ENCODE measurements at places on chromosomes 11 and 22.

DNA sequence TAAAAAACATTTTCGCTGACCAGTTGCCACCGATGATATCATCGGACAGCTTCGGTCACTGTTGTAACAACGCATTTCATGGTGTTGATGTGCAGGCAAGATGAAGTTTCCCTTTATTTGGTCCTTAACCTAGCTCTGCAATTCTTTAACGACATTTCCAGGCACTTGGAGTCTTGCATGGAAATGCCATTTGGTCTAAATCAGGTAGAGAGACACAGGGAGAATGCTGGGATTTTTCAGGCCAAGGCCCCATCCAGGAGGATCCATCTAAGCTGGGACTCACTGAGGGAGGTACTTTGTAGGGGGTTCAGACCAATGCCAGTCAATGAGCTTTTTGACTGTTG is 121.5 kb upstream of the RCN1 start:
- no peak for DNase-seq

DNA sequence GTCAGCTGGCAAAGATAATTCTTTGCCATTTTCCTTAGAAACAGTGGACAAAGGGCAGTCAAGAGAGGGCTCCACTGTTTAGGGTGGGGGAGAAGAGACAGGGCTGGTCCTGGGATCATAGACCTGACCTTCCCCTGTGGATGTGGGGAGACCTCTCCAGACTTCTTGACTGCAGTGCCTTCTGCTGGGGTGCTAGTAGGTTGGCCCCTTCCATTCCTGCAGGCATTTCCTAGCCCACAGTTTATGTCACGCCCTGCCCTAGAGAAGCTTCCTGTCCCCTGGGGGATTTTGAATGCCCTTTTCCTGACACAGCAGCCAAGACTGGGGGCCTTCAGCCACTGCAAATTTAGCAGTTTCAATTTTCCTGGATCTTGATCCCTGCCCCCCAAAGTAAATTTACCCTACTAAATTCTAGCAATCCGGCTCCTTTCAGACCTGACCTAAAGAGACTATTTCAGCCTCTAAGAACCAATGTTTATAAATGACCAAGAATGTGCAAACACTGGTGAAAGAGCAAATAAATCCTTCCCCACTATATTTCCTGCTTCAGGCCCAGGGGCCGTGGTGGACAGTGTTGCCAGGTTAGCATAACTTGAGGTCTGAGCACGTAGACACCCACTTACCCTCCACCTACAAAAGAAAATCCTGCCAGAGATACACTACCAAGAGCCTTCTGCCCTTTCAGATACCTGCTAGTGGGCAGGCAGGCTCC is 58.4 kb downstream of the PPFIBP2 start:
- DNase-seq: no peak

GRCh38 chr11:111540937-111541253 is 375 bp downstream of the LAYN start:
- no peak for DNase-seq

GRCh38 chr11:6653097-6653496 is 2.5 kb downstream of the DCHS1 start:
- no peak for DNase-seq

GRCh38 chr11:11770296-11770695 is 71.5 kb upstream of the USP47 start:
- DNase-seq: no peak

- DNase-seq: no peak
These were observed 191.4 kb downstream of the HIPK3 start for GRCh38 chr11:33448461-33449130.

DNA sequence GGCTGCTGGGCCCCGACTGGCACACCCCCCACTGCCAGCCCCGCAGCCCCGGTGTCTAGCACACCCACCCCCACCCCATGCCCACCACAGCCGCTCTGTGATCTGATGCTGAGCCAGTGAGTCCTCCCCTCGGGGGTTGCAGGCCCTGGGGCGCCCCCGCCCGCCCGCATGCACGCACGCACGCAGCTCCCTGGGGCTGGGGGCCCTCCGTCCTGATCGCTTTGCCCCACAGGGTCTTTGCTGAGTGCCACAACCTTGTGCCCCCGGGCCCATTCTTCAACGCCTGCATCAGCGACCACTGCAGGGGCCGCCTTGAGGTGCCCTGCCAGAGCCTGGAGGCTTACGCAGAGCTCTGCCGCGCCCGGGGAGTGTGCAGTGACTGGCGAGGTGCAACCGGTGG is 32.3 kb downstream of the MUC5B start:
- DNase-seq: no peak

- DNase-seq: no peak
These were observed 155.6 kb upstream of the NCAM1 start for GRCh38 chr11:112805658-112806057.

GRCh38 chr11:20388096-20389055 is 860 bp downstream of the PRMT3 start:
- no peak for DNase-seq

GRCh38 chr11:7971846-7972245 is 6.6 kb upstream of the NLRP10 start:
- no peak for DNase-seq

DNA sequence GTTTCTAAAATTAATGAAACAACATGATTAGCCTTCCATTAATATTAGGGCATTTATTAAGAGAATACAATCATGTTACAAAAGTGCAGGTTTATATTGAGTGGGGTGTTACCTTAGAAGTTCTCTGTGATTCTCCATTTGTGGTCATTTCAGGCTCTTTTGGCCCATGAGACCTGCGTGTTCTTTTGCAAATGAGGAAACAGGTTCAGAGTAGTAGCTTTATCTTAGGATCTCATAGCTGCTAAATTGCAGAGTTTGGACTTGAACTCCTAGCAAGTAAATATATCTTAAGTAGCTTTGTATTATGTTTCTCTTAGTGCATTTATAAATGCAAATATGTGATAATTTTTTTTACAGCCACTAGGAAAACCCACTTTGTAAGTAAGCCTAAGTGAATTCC is 18.3 kb downstream of the FAR1 start:
- no peak for DNase-seq

GRCh38 chr11:1338201-1339065 is 29.0 kb upstream of the TOLLIP start:
- no peak for DNase-seq

- no peak for DNase-seq
These were observed 28.9 kb downstream of the KCTD17 start for GRCh38 chr22:37080438-37080837.

DNA sequence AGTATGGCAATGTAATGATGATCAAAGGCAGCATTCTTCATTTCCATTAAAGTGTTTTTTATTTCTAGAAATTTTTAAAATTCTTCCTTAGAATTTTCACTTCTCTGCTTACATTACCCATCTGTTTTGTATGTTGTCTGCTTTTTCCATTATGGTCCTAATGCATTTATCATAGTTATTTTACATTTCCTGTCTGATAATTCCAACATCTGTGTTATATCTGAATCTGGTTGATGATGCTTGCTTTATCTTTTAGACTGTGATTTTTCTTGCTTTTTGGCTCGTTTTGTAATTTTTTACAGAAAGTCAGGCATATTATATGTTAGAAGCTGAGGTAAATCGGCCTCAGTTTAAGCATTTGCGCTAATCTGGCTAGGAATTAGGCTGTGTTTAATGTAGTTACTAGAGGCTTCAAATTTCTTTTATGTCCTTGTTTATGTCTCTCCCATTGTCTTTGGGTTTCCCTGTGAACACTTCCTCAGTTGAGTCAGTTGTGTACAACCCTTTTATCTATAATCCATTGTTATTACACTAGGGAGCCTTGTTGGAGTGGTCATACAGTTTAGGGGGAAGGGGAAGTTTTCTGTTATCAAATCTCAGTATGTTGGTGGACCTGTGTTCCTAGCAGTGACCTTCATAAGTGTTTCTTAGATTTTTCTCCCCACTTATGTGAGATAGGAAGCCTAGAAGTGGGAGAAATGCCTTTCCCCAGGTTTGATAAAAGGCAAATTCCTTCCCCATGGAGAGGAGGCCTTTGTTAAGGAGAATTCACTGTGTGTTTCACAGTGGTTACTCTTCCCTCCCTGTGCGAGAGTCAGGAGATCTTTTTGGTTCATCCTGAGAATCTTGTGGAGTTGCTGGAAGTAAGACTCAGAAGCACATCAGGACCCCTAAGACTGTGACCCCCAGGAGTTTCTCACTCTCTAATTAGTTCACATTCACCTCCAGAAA is 437.5 kb downstream of the INSC start:
- DNase-seq: no peak

GRCh38 chr22:41387341-41387740 is 5.6 kb downstream of the TEF start:
- no peak for DNase-seq

DNA sequence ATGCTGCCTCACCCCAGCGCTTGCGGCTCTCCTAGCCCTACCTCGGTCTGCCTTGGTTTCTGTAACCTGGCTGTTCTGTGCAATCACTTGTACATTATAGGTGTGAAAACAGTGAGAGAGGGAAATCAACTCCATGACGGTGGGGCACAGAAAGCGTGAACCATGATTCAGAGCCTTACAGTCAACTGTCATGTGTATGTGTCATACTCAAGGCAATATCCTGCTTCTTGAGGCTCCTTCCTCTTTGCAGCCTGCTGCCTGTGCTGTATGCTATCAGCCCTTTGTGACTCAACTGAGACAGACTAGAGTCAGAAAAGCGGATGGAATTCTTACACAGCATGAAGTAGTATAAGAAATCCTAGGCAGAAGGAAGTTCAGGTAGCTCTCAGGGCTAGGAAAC is 2.1 kb downstream of the NRIP3 start:
- no peak for DNase-seq

DNA sequence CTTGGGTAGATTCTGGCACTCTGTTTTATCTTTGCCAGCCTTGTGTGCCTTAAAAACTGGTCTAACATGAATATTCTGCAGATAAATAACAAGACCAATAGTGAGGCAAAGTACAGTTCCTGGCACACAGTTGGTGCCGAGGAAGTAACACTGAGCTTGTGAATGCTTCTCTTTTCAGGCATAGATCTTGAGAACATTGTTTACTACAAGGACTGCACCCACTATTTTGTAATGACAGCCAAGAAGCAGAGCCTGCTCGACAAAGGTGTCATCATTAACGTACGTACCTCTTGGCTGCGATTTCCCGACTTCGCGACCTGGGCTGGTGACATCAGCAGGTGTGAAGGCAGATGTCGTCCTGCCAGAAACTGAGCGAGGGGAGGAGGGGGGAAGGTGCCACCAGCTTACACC is 105.7 kb downstream of the MICAL2 start:
- no peak for DNase-seq

- no peak for DNase-seq
These were observed 48.0 kb downstream of the IGF2 start for GRCh38 chr11:2091112-2091746.

- no peak for DNase-seq
These were observed 20.3 kb downstream of the MB start for GRCh38 chr22:35596821-35597220.

DNA sequence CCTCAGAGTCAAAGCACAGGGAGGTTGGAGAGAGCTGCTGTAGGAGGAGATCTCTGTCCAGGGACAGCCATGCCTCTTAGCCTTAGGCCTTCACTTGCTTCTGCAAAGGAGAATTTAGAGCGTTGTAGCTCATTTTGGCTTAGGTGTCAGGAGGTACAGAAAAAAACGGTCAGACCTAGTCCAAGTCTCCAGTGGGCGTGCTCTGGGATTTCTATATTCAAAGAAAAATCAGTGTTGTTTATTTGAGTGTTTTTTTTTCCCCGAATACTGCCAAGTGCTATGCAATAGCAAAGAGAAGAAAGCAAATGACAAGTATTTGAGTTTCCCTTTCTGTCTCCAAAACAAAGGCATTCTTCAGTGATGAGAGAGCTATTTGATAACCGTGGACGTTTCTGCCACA is 22.7 kb upstream of the OPCML start:
- no peak for DNase-seq

GRCh38 chr11:45030778-45031177 is 80.1 kb upstream of the TP53I11 start:
- DNase-seq: no peak

GRCh38 chr11:78080084-78080817 is 589 bp upstream of the NDUFC2 start:
- no peak for DNase-seq

GRCh38 chr11:29801561-29801960 is 215.3 kb downstream of the KCNA4 start:
- no peak for DNase-seq

GRCh38 chr11:112498701-112499100 is 238.0 kb upstream of the PLET1 start:
- no peak for DNase-seq

GRCh38 chr22:39873965-39874364 is 19.6 kb downstream of the ENTHD1 start:
- DNase-seq: no peak

- no peak for DNase-seq
These were observed 174.2 kb upstream of the PDGFD start for GRCh38 chr11:104338186-104338585.

- no peak for DNase-seq
These were observed 382.5 kb downstream of the NXPE2 start for GRCh38 chr11:115060840-115061239.

DNA sequence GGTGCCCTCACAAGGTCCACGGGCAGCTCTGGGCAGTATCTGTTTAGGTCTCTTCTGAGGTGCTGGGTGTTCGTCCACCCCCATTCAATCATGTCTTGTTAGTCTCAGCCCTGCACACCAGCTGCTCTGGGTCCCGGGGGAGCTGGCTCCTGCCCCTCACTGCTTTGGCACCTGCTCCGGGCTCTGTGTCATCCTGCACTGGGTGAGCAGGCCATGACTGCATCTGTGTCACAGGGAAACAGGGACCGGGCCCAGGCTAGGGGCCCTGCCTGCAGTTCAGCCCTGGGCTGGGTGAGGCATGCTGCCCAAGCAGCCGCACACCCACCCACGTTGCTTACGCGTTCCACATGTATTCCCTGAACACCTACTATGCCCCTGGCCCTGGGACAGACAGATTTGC is 43.9 kb downstream of the ELFN2 start:
- DNase-seq: no peak

- no peak for DNase-seq
These were observed 3.1 kb downstream of the KCNJ5 start for GRCh38 chr11:128894286-128894681.

DNA sequence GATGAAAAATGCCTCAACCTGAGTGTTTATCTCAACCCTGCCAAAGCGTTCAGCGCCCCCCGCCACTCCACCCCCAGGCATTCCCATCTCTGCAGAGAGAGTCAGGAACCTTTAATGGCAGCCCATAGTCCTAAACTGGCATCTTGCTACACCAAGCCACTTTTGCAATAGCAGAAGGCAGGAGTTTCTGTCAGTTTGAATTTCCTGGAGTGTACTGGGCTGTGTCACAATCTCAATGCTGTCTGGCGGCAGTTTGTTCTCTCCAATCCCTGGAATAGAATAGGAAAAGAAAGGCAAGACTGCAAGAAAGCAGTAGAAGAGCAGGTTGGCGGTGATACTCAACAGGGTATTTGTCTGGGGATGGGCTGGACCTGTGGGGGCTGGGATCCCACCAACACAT is 32.9 kb upstream of the FLI1 start:
- DNase-seq: no peak

GRCh38 chr22:36736701-36737320 is 33.3 kb upstream of the CACNG2 start:
- no peak for DNase-seq

DNA sequence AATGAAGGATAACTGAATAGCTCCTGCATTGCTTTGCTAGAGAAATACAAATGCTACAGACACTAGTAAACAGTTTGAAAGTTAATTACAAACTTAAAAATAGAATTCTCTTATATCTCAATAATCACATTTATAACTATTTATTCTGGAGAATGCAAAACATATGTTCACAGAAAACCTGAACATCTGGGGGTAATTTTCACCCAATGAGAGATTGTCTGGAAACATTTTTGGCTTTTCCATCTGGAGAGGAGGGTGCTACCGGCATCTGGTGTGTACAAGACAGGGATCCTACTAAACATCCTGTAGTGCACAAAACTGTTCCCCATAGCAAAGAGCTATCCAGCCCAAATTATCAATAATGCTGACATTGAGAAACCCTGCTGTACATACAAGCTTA is 378.4 kb upstream of the CHORDC1 start:
- DNase-seq: no peak
